ENCODE measurements at places on chromosomes 16 and 17.

GRCh38 chr16:4505356-4506147 lies 29.4 kb downstream of the HMOX2 start:
- peak; percentile 66 for DNase-seq

GRCh38 chr17:1605681-1606351 lies 22.8 kb downstream of the SLC43A2 start:
- no peak for DNase-seq

- no peak for DNase-seq
These were observed 17.8 kb upstream of the CLEC3A start for GRCh38 chr16:78004517-78004916.

- DNase-seq, result no peak
These were observed 56.5 kb downstream of the RNF213 start for GRCh38 chr17:80316927-80317705.

DNA sequence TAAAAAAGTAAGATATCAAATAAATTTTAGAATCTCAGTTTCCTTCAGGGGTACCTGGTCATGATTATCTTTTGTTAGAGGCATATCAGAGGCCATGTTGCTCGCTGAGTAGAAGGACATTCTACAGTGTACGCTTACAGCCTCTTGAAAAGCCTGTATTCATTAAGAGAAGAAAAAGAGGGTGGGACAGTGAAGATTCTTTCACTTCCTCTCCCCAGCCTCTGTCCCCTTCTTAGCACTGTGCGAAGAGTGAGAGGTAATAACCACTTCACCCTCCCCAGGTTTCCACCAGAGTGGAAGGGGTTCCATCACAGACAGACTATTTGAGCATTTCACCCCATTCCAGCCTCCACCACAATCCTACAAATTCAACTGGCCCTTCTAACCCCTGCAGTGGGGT lies 4.8 kb upstream of the LPO start:
- no peak for DNase-seq

- DNase-seq, result no peak
These were observed 48.0 kb downstream of the PIPOX start for GRCh38 chr17:29090750-29091605.

GRCh38 chr17:28057731-28058246 lies 15.3 kb downstream of the NLK start:
- no peak for DNase-seq

GRCh38 chr17:50863221-50863843 lies 2.8 kb downstream of the TOB1 start:
- DNase-seq, result no peak

DNA sequence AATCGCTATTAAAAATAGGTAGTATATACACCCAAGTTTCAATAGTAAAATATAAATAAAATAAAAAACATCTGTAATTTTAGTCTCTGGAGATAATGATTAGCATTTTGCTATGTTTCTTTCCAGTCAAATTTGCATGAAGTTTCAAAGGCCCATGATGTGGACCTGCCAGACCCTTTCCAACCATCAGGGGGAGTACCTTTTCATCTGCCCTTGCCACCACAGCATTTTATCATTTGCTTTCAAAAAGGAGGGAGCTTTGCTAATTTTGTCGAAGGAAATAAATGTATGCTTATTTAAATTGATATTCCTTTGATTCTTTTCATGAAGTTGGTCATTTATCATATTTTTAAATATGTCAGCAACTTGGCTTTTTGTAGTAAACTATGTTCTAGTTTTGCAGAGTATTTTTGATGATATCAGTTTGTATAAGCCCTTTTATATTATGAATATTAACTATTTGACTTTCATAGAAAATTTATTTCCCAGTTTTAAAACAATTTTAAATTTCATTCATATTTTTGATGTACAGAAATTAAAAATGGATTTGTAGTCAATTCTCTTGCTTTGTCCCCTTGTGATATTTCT lies 115.2 kb upstream of the NETO2 start:
- DNase-seq, result no peak

GRCh38 chr17:65277576-65277975 lies 140.4 kb downstream of the RGS9 start:
- DNase-seq, result no peak

GRCh38 chr16:23848958-23849357 lies 13.2 kb downstream of the PRKCB start:
- DNase-seq, result no peak

GRCh38 chr17:32227910-32228309 lies 37.7 kb upstream of the RHBDL3 start:
- no peak for DNase-seq

GRCh38 chr17:11241611-11242226 lies 706 bp downstream of the SHISA6 start:
- DNase-seq, result no peak

GRCh38 chr17:81341516-81342268 lies 46.6 kb upstream of the SLC38A10 start:
- DNase-seq, result no peak

- peak; percentile 41 for DNase-seq
These were observed 8.5 kb downstream of the CHTF8 start for GRCh38 chr16:69123910-69124309.

Measured in stimulated activated CD8-positive, alpha-beta memory T cell treated with anti-CD3 and anti-CD28 coated beads, Interleukin-7, amount 100 ng/mL, for 4 hours (primary cell).